ENCODE measurements at places on chromosomes 3 and 15. TPM values are rescaled to one million over a fixed set of nuclear protein-coding genes. Genes with fewer than 3 reads are reported as not detected.

The SKIL gene
- total RNA-seq = 124 TPM

The GUCA1C gene
- not detected for total RNA-seq

The WDR72 gene
- total RNA-seq = 10.2 TPM

The ECE2 gene
- 0.21 TPM for total RNA-seq

GRCh38 chr3:178275793-178276192 is 260.4 kb upstream of the KCNMB2 start:
- ATAC-seq = no peak

The TF gene
- 0.73 TPM for total RNA-seq

- no peak for ATAC-seq
These were observed 74.9 kb downstream of the FAM43A start for GRCh38 chr3:194760494-194761137.

The PRR23B gene
- total RNA-seq = 0.13 TPM

The PLA2G4E gene
- 0.54 TPM for total RNA-seq

GRCh38 chr15:98667521-98668179 is 19.3 kb downstream of the IGF1R start:
- no peak for ATAC-seq

- ATAC-seq = no peak
These were observed 19.3 kb upstream of the CHD2 start for GRCh38 chr15:92880796-92881195.

- ATAC-seq = peak; percentile 62
These were observed 179.8 kb downstream of the SLCO3A1 start for GRCh38 chr15:92033314-92033713.

GRCh38 chr3:27387625-27388024 is 18.4 kb upstream of the NEK10 start:
- no peak for ATAC-seq

Data from motor neuron (in vitro differentiated cells).